Transverse colon (tissue), 4 donors: ENCODE measurements at places on chromosomes 16 and 17. TPM values are rescaled to one million over a fixed set of nuclear protein-coding genes. Genes with fewer than 3 reads are reported as not detected.

DNA sequence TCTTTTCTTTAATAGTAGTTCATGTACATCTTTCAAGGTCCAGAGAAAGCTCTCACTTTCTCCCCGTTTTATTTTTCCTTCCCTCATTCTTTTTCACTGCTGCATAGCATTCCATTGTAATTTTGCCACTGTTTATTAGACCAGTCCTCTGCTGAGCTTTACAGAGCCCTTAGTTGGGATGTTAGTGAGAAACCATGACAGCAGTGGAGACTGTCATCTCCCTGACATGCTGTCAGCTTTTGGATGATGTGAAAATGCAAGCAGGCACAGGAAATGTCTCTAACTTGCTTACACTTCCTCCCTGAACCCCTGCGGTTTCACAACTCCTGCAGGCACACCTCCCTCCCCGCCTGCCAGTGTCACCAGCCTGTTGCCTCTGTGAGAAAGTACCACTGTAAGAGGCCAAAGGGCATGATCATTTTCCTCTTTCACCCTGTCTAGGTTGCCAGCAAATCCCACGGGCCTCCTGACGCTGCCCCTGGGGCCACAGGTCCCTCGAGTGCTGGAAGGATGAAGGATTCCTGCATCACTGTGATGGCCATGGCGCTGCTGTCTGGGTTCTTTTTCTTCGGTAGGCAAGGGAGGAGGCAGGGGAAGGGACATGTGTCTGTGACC lies at the start of gene ITGAL:
Gene ITGAL (plus strand): TSS at position 415 of the 615 bp plus-strand sequence. CDS start 96 bp downstream, at position 511.
- DNase-seq: peak; percentile 72

DNA sequence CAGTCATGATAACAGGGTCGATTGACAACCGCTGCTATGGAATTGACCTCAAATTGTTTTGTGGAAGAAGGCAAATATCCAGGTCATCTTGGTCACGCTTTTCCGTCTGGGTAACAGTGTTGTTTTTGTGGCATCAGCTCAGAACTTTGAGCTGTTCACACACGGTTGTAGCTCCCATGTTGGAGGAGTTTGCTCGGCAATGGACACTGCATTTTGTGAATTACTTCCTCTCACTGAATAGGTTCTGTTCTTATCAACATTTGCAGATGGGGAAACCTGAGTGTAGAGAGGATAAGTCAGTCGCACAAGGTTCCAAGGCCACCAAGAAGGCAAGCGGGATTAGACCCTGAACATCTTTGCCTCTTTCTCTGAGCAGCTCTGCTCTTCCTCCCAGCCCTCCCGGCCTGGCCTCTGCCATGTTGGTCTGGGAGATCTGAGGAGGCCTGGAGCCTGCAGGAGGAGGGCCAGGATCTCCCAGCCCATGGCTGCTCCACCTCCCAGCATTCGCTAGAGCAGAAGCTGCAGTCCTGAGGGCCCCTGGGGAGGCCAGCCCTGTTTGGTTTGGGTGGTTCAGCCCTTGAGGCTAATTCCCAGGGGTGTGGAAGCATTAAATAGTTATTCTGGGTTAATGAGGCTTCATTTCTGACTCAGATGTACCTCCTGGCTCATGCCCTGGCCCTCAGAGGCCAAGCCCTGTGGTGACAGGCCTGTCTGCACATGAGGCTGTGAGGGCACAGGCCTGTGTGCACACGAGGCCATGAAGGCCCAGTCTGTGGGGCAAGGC lies 154.1 kb upstream of the PLCG2 start:
- no peak for DNase-seq

- peak; percentile 21 for DNase-seq
Observed at GRCh38 chr17:50596191-50597037, 35.9 kb downstream of the CACNA1G start.

DNA sequence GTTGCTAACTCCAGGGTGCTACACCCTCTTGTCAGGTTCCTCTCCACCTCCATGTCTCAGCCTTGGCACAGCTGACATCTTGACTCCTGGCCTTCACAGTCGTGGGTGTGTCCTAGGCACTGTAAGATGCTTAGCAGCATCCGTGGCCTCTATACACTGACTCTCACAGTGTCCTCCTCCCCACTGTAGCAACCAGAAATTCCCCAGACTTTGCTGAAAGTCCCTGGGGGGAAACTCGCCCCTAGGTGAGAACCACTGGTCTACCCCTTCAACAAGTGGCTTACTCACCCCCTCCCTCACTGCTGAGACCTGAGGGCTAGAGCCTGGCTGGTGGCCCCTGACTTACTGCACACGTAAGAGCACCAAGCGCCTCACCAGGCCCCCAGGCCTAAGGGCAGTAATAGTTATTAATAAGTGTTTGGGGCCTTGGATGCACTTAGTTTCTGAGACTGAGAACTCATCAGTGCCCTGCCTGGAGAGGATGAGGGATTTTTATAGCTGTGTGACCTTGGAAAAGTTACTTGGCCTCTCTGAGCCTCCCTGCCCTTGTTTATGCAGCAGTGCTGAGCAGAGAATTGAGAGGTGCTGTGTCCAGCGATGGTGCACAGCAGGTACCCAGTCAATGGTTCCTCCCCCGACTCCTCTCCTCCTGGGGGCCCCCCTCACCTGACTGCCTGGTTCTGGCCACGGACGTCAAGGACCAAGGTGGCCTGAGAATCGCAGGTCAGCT lies 67.1 kb downstream of the RMI2 start:
- no peak for DNase-seq

GRCh38 chr16:75152635-75153034 lies 4.3 kb downstream of the ZFP1 start:
- DNase-seq: no peak

GRCh38 chr16:82384017-82384416 lies 214.0 kb upstream of the MPHOSPH6 start:
- DNase-seq: no peak

DNA sequence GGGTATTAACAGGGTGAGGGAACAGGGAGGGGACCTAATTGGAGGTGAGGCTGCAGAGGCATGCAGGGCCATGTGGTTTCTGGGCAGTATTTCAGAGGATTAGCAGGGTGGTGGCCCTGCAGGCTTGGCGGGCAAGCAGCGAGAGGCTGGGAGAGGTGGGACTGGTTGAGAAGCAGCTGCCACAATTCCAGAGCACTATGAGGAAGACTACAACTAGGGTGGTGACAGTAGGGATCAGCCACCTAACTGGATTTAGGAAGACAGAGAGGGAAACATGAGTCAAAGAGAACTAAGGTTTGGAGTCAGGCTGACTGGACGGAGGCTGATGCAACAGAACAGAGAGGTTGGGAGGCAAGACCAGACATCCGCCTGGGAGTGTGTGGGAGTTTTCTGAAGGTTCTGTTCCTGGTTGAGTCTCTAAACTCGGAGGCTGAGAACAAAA lies 12.3 kb downstream of the ALOXE3 start:
- no peak for DNase-seq

- DNase-seq: no peak
Observed at GRCh38 chr17:69560987-69561441, 146.5 kb downstream of the MAP2K6 start.

GRCh38 chr17:3043737-3044365 lies 19.6 kb downstream of the OR1D5 start:
- DNase-seq: no peak

DNA sequence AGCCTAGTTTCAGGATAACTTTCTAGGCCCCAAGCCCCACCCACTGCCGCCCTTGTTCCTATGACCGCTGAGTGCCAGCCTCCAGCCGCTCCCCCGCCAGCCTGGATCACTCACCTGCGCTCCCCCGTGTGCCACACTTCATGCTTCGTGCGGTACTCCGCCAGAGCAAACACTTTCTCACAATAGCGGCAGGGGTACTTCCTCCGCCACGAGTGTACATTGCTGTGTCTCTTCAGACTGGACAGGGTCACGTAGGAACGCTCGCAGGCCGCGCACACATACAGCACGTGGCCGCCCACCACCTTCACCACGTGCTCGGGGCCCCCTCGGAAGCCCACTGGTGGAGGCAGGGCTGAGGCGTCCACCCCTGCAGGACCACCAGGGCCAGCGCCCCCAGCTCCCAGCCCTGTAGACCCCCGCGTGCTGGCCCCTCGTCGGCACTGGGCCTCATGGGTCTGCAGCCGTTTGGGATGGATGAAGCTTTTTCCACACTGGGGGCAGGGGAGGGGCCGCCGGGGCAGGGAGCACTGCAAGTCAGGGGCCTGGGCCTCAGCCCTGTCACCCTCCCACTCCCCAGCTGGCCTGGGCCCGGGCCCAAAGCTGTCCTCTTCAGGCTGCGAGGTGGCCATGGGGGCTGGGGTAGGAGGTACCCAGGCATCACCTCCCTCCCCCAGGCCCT lies 13.7 kb downstream of the ZBTB4 start:
- no peak for DNase-seq

GRCh38 chr17:65057531-65058090 lies 1.1 kb upstream of the GNA13 start:
- DNase-seq: no peak

DNA sequence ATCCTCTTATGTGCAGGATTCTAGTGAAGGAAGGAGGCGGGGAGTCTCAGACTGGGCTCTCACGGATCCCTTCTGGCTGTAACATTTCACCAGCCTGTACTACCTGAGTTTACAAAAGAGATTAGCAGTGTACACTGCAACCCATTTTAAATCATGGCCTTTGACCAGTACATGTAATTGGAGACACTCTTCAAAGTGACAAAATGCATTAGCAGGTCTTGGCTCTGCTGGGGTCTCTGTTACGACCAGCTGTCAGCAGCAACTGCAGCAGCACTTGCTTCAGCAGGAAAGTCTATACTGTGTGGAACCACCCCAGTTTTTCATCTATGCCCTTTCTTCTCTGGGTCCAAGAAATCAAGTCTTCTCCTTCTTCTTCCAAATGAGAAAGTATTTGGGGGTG lies 322.8 kb upstream of the ASIC2 start:
- DNase-seq: no peak

GRCh38 chr17:50953831-50954601 lies 87.9 kb upstream of the TOB1 start:
- DNase-seq: peak; percentile 43

The SF3B3 gene
- total RNA-seq: 59.5 TPM

The C16orf95 gene
- not detected for total RNA-seq

The TBC1D3B gene
- total RNA-seq: not detected

The MAP3K14 gene
- 33.7 TPM for total RNA-seq

The RNF222 gene
- total RNA-seq: not detected

The DCAF7 gene
- 29.2 TPM for total RNA-seq

The TP53TG3C gene
- not detected for total RNA-seq

The RTN4RL1 gene
- 0.48 TPM for total RNA-seq

The PRKCB gene
- total RNA-seq: 10.0 TPM

The GAST gene
- total RNA-seq: not detected

The TMEM235 gene
- total RNA-seq: not detected

The WNT9B gene
- not detected for total RNA-seq

The CEP295NL gene
- 2.2 TPM for total RNA-seq

The NPEPPS gene
- total RNA-seq: 167 TPM
